ENCODE measurements at places on chromosomes 11 and 22.
A peak's percentile ranks its signal among the peaks of the same experiment; 100 is the strongest.

- DNase-seq = no peak
These were observed 25.1 kb downstream of the SMCO4 start for GRCh38 chr11:93518081-93518480.

GRCh38 chr22:49418341-49418894 is 409.3 kb downstream of the BRD1 start:
- no peak for DNase-seq

DNA sequence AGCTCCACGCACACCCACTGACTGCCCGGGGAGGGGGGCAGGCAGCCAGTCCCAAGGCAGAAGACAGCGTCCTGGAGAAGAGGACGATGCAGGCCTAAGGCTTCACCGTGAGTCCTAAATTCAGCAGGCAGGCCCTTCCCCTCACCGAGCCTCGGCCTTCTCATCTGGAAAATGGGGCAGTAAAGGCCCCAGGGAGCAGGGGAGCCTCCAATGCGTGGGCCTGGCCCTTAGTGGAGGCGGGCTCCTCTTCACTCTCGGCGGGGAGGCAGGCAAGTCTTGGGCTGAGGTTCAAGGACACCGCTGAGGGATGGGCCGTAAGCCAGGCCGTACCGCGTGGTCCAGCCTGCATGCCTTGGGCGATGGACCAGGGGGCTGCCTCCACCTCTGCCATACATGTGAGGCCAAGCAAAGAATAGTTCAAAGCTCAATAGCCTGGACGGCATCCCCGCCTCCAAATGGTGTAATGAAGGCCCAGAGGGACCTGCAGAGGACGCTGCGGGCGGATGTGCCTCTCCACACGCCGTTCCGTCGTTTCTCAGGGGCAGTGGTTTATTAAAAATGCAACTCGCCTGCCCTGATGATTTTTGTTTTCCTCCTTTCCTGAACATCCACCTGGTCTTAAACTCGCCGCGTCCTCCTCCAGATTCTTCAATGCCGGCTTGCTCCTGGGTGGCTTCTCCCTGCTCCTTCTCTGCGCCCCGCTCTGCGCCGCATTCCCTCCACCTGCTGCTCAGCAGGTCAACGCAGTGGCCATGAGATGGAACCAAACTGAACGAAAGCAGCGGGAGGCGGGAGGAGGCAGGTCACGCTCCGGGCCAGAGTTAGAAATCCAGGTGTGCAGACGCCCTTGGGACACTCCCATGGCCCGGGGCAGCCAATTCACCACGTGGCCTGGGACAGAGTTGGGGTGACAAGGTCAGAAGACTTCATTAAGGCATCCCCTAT is 627.8 kb downstream of the TBC1D22A start:
- DNase-seq = no peak

DNA sequence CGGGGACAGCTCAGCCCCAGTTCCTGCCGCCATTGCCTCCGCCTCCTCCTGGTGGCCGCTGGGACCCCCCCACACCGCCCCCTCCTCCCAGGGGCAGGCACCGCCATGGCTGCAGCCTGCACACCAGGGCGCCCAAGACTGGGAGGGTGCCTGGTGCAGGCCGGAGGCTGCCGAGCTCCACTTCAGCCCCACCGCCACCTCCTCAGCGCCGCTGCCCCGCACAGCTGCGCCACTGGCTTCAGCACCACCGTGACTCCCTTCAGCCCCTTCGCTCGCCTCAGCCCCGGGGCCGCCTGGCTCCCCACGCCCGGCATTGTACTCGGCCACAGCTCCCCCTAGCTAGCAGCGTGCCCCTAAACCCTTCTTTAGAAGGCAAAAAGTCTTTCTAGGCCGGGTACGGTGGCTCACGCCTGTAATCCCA is 131.1 kb downstream of the CRYBB2 start:
- no peak for DNase-seq

DNA sequence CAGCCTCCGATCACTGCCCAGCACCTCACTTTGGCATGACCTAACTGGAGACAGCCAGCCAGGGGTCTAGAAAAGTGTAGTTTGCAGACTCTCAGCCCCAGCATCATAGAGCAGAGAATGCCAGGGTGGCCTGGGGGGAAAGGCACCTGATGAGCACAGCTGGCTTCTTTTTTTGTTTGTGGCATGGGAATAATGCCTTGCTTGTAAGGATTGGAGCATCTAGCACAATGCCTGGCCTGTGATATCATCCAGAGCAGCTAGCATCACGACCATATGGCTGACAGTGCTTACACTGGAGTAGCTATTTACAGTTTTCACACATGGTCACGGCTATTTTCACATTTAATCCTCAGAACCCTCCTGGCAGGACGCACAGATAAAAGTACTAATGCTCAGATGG is 594.8 kb upstream of the B3GAT1 start:
- DNase-seq = no peak

DNA sequence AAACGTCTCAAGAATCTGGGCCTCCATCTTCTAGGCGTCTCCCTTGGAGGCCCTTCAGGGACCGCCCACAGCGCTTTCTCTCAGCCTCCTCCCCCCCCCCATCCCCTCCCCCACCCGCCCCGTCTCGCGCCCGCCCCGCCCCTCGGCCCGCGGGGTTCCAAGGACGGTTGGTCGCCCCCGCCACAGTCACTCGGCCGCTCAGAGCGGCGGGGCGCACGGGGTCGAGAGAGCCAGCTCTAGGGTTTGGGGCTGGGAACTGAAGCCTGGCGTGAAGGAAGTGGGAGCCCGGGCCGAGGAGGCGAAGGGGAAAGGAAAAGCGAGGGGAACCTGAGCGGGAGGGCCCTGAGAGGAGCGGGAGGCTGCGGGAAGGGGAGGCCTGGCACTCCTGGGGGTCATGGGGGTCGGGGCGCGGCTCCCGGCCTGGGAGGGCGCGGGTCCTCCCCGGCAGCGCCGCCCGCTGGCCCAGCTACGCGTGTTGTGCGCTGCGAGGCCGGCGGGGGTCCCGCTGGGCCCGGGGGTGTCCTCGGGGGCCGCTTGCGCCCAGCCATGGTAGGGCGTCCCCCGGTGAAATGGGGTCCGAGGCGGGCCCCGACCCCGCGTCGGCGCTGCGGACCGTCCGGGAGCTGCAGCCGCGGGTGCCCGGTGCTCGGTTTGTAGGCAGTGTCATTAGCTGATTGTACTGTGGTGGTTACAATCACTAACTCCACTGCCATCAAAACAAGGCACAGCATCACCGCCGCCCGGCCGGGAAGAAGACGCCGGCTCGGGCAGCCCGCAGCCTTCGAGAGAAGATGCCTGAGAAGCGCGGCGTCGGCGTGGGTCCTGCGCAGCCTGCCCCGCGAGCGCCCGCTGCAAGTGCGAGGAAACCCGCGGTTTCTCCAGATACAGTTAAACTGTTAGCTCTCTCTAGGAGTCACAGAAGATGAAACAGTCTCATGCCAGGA is at the start of gene BTG4:
BTG4 (minus strand) TSS at position 91 of the 944 bp plus-strand sequence. CDS start 13,610 bp downstream, outside the sequence.
- no peak for DNase-seq

GRCh38 chr11:56716379-56716854 is 17.5 kb downstream of the OR9G1 start:
- peak; percentile 42 for DNase-seq

GRCh38 chr11:67082071-67082791 is 25.6 kb downstream of the RHOD start:
- peak; percentile 14 for DNase-seq

All from mucosa of descending colon (tissue), 3 donors.